K562 (cell line): ENCODE measurements at places on chromosomes 2 and 18. TPM values are rescaled to one million over a fixed set of nuclear protein-coding genes. Genes with fewer than 3 reads are reported as not detected.

- no peak for DNase-seq
Measured at GRCh38 chr18:37956902-37957301, 391.3 kb upstream of the CELF4 start.

The C18orf63 gene
- not detected in 2 replicates for total RNA-seq

GRCh38 chr18:26992926-26993325 is 127.4 kb upstream of the AQP4 start:
- no peak for DNase-seq

The CD226 gene
- total RNA-seq, result 1.7 and 2.0 TPM in 2 replicates

GRCh38 chr2:64700133-64700809 is 46.6 kb upstream of the SERTAD2 start:
- DNase-seq, result no peak

GRCh38 chr2:133077269-133077822 is 407.3 kb upstream of the LYPD1 start:
- DNase-seq, result no peak

- DNase-seq, result no peak
Measured at GRCh38 chr2:204542982-204543608, 2.2 kb upstream of the PARD3B start.

- no peak for DNase-seq
Measured at GRCh38 chr2:197710424-197711042, 5.4 kb downstream of the MARS2 start.

The SNED1 gene
- 0.02 and 0.07 TPM in 2 replicates for total RNA-seq

The ADAM23 gene
- 0.02 and 0.16 TPM in 2 replicates for total RNA-seq

- no peak for DNase-seq
Measured at GRCh38 chr2:148430101-148430500, 214.4 kb upstream of the EPC2 start.

The MAPRE3 gene
- total RNA-seq, result 26.7 and 29.8 TPM in 2 replicates

DNA sequence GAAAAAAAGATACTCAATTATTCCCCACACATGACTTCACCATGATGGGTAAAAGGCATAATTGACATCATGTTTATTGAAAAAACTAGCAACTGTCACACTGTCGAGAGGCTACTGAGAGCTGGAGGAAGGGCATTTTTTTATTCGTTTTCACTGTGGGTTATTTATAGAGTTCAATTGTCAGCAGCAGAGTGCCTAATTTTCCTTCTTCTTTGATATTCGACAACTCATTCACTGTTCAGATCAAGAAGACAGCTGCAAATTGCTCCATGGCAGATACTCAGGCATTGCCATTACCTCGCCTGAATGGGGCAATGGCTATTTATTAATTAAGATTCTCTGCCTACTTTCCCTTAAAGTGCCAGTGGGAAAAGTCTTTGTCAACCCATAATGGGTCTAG is 197.5 kb upstream of the NRP2 start:
- DNase-seq, result no peak

The GLI2 gene
- total RNA-seq, result 0.24 TPM in 1 of 2 replicates, not detected in the other

DNA sequence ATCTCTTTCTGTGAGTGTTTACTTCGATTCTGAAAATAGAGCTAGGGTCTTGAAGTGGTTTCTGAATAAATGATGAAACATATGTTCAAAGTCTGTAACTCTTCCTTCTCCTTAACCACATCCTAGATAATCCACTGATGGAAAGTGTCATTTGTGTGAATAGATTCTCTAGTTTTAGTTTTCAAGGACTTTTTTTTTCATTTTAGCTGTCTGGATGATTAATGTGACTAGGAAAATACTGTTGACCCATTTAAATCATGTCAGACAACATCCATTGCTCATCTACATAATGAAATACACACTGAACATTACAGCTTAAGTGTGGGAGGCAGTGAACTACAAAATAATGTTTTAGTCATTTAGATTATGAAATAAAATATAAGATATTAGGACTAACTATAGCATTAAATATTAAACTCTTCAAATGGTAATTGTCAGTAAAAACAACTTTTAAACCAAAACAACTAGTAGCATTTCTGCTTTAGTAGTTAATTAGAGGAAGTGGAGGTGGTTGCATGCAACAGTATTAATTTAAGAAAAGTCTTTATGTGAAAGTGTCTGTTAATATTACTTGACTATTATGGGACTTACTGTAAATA is 39.1 kb upstream of the DLX1 start:
- no peak for DNase-seq

- DNase-seq, result no peak
Measured at GRCh38 chr2:84865181-84865783, 15.6 kb downstream of the TRABD2A start.

- DNase-seq, result no peak
Measured at GRCh38 chr2:72425996-72426395, 278.3 kb upstream of the CYP26B1 start.
